ENCODE measurements at places on chromosomes 6 and 20.

GRCh38 chr6:12791371-12791770, 74.8 kb downstream of the PHACTR1 start:
- DNase-seq: no peak

DNA sequence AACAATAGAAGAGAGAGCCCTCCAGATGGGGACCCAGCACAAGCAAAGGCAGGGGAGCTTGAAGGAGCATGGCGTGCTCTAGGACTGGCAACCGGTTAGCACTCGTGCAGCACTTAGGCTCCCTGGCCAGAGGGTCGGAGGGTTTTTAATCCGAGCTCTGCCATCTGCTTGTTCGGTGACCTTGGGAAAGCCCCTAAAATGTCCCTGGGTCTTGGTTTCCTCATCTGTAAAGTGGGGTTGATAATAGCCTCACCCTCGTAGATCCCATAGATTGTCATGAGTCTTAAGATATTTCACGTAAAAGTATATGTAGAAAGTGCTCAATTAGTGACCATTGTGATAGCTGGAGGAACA, 16.6 kb upstream of the HCK start:
- no peak for DNase-seq

GRCh38 chr6:138957484-138957883, 30.6 kb downstream of the REPS1 start:
- no peak for DNase-seq

GRCh38 chr6:137223370-137224131, 4.4 kb upstream of the IFNGR1 start:
- DNase-seq: no peak

DNA sequence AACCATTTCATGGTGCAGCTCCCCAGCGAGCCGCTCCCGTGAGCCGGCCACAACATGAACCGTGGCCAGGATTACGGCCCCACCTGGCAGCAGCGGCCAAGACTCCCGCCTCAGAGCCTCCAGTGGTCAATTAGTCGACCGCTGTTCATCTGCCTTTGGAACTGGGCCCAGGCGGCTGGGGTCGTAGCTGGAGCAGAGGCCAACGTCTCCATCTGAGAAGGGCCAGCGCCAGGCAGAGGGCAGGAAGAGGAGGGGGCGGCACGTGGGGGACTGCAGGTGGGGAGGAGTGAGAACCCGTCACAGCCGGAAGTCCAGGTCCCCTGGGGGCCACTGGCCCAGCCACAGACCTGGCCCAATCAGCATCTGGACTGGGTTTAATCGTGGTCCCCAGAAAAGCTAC, 184.3 kb downstream of the TAF4 start:
- DNase-seq: no peak

- no peak for DNase-seq
These were observed 149.7 kb downstream of the PRL start for GRCh38 chr6:22146931-22147701.

DNA sequence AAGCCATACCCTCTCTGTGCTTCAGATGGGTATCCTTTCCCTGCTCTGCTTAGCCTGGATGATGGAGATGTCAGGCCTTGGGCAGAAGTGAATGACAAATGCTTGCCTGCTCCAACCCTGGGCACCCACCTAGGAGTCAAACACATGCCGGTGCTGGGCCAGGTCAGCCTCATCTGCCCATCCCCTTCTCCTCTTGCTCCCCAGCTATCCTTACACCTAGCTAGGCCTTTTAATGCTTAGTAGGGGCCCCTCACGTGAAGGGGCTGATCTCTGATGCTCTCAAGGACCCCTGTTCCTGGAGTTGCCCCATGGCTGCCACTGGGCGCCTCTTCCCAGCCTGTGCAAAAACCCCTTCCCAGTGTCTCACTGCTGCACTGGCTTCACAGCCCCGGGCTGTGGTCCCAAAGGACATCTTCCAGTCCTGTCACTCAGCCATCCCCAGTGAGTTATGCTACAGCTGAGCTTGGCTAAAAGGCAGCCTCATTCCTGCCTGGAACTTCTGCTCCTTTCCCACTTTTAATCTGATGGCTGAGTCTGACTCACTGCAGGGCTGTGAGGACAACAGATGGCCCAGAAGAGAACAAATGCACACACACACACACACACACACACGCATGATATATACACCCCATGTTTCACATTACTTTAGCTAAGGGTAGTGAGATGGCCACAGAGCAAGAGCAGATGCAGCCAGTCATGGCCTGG, 12.8 kb upstream of the SDCBP2 start:
- DNase-seq: no peak

- DNase-seq: no peak
These were observed 73.0 kb downstream of the ZDHHC14 start for GRCh38 chr6:157453978-157454377.

GRCh38 chr20:4961746-4962145, 39.6 kb downstream of the SLC23A2 start:
- peak; percentile 5 for DNase-seq

DNA sequence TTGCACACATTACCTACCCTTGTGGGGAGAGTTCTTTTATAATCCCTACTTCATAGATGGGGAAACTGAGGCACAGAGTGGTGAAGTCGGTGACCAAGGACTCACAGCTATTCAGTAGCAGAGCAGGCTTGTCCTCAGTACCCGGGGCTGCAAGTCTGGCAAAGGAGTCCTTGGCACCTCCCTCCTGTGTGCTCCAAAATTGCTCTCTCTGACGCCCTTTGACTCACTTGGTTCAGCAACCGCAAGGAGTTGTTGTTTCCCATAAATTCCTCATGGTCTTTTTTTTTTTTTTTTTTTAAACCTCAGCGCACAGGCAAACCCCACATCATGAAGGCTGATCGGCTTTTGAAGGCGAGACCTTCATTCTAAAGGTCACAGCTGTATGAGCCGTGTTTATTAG, 143.2 kb downstream of the CEBPB start:
- no peak for DNase-seq

GRCh38 chr20:51385646-51386530, 156.6 kb downstream of the NFATC2 start:
- peak; percentile 18 for DNase-seq

GRCh38 chr20:12827816-12828385, 180.9 kb upstream of the SPTLC3 start:
- no peak for DNase-seq

- no peak for DNase-seq
These were observed 304.7 kb downstream of the FARS2 start for GRCh38 chr6:5565971-5566370.

- DNase-seq: no peak
These were observed 21.2 kb downstream of the TGM2 start for GRCh38 chr20:38143646-38144554.

DNA sequence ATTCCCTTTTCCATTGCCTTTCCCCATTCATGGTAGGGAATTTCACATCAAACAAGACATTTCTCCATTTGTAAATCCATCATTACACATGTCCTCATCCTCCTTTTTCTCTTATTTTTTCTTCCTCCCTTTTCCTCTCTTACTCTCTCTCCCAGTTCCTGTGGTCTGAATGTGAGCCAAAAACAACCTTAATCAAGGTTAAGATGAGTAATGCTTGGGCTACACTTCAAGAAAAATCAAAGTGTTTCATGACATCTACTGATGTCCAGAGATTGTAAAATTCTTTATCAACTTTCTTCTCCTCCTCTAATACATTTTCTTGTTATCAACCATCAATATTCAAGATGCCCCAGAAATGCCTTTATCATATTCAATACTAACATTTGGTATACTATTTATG, 208.0 kb upstream of the PRND start:
- DNase-seq: no peak

DNA sequence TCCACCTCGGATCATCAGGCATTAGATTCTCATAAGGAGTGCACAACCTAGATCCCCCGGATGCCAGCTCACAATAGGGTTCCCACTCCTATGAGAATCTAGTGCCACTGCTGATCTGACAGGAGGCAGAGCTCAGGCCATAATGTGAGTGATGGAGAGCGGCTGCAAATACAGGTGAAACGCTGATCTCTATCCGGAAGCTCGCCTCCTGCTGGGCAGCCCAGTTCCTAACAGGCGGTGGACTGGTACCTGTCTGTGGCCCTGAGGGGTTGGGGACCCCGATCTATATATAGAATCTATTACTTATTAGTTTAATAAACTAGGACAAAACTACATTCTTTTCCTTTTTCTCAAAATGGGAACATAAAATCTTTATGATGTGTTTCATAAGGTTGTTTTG, 741.9 kb downstream of the RFPL4B start:
- no peak for DNase-seq

DNA sequence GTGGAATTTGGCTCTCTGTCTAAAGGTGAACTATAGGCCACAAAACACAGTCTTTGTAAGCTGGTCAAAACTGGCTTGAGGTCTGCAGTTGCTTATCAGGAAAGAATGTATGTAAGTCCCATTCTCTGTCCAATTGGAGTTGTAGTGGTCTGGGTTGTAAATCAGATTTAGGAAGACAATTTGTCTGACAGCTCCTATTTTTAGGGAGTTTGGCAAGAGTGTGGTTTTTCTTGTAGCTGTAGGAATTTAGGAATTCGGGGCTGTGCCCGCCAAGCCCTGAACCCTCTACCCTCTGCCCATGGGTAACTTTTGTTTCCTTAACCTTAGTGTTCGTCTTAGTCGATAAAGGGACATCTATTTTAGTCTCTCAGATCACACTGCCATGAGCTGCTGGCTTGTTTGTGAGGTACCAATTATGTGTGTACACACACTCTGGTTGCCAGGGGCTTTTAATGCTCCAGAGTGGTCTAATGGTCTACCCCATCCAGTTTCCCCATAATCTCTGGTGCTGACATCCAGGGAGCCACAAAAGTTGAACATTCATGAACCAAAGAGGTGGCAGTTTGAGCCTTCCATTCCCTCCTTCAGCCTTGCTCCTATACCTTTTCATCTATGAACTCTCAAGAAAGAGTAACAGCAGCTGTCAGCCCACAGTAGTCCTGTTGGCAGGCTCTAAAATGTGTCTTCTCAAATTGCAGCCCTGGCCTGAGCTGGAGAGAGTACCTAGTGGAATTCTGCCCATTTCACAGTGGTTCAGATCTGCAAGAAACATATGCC, 93.0 kb downstream of the ANKRD6 start:
- DNase-seq: no peak

All from T follicular helper cell (primary cell).